ENCODE measurements at places on chromosomes 13 and 19. TPM values are rescaled to one million over a fixed set of nuclear protein-coding genes. Genes with fewer than 3 reads are reported as not detected.

Gene GPR32
- 0.27 TPM for total RNA-seq

DNA sequence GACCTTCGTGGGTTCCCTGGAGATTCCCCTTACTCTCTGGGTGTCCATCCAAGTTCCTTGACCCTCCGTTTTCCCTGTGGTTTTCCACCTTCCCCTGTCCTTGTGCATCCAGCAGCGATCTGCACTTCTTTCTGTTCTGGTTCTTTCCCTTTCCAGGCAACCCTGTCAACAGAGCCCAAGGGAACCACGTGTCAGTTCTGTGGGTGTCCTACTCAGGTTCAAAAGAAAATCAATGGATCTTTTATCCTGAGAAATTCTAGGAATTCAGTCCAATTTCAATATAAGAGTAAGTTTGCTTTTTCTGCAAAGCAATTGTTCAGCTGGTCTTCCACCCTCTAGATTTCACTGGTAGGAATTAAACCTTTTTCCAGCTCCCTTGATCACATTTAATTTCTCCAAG is 1394.8 kb upstream of the SLC10A2 start:
- no peak for DNase-seq

Gene ATXN8OS
- total RNA-seq, result not detected

Gene PLIN4
- under 0.01 TPM for total RNA-seq

Gene SIGLEC8
- total RNA-seq, result 0.27 TPM
